SK-N-SH (cell line): ENCODE measurements at places on chromosomes 2 and 18. TPM values are rescaled to one million over a fixed set of nuclear protein-coding genes. Genes with fewer than 3 reads are reported as not detected.

- no peak overlapping the region for H3K4me3 ChIP-seq
- H3K27ac ChIP-seq, result no peak overlapping the region
- no peaks in the 10 kb centered on the region for H3K27me3 ChIP-seq
Measured at GRCh38 chr18:80192653-80193385, 54.5 kb downstream of the PARD6G start.

DNA sequence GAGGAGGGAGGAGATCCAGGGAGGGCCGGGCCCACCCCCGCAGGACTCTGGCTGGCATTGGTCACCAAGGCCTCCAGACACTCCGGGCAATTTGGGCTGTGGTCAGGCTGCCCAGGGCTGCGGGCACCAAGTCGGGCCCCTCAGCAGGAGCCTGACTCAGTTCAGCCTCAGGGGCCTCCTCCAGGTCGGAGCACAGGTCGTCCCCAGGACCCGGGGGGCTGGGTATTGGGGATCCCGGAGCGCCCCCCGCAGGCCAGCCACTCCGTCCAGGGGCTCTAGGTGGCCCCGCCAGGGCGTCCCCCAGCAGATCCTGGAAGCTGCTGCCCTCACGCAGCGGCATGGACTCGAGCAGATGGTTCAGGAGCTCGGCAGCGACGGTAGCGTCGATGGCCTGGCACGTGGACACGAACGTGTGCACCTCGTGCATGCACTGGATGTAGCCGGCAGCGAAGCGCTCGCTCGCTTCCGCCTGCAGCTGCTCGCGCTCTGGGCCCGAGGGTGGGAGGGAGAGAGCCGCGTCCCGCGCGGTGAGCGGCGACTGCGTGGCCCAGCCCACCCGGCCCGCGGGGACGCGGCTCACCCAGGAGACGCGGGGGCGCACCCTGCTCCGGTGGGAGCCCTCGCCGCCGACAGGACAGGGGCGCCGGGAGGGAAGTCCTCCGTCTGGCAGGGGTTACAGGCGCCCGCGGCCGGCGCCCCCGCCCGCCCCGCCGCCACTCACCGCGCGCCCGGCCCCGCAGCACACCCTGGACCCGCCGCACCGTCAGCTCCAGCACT is 884 bp downstream of the HES6 start:
- DNase-seq, result peak; percentile 72
- no peaks in the 10 kb centered on the region; the same call in 1 of the 2 replicates for H3K27me3 ChIP-seq
- peak overlapping the region; percentile 74 for H3K4me3 ChIP-seq
- H3K4me1 ChIP-seq, result no peaks in the 10 kb centered on the region

- H3K4me1 ChIP-seq, result no peaks in the 10 kb centered on the region
- H3K4me3 ChIP-seq, result no peak overlapping the region
- DNase-seq, result no peak
- H3K36me3 ChIP-seq, result no peaks in the 10 kb centered on the region
- H3K27ac ChIP-seq, result no peak overlapping the region
Measured at GRCh38 chr18:53735526-53735925, 488.9 kb downstream of the MBD2 start.

ALK gene
- 0.30 and 0.55 TPM in 2 replicates for polyA plus RNA-seq

ADRA2B gene
- not detected in 2 replicates for polyA plus RNA-seq

GRCh38 chr2:157158111-157158510 is 99.4 kb upstream of the GALNT5 start:
- no peak overlapping the region for H3K4me3 ChIP-seq
- no peak overlapping the region for H3K27ac ChIP-seq
- no peaks in the 10 kb centered on the region for H3K27me3 ChIP-seq
- H3K4me1 ChIP-seq, result no peaks in the 10 kb centered on the region

IMP4 gene
- polyA plus RNA-seq, result 247 and 252 TPM in 2 replicates

- no peak for DNase-seq
- H3K27me3 ChIP-seq, result no peaks in the 10 kb centered on the region
- no peak overlapping the region for H3K4me3 ChIP-seq
- H3K27ac ChIP-seq, result no peak overlapping the region
- H3K4me1 ChIP-seq, result no peaks in the 10 kb centered on the region
Measured at GRCh38 chr2:241412144-241412543, 56.1 kb downstream of the FARP2 start.

GRCh38 chr18:14074187-14074586 is 58.0 kb downstream of the ZNF519 start:
- H3K27me3 ChIP-seq, result no peaks in the 10 kb centered on the region
- no peak overlapping the region for H3K27ac ChIP-seq
- H3K4me1 ChIP-seq, result no peaks in the 10 kb centered on the region
- H3K36me3 ChIP-seq, result no peaks in the 10 kb centered on the region

GRCh38 chr2:236688157-236688556 is 118.5 kb downstream of the ACKR3 start:
- H3K4me3 ChIP-seq, result no peak overlapping the region
- DNase-seq, result no peak
- no peak overlapping the region for H3K27ac ChIP-seq
- no peaks in the 10 kb centered on the region for H3K4me1 ChIP-seq
- H3K27me3 ChIP-seq, result no peaks in the 10 kb centered on the region; the same call in 1 of the 2 replicates

DNA sequence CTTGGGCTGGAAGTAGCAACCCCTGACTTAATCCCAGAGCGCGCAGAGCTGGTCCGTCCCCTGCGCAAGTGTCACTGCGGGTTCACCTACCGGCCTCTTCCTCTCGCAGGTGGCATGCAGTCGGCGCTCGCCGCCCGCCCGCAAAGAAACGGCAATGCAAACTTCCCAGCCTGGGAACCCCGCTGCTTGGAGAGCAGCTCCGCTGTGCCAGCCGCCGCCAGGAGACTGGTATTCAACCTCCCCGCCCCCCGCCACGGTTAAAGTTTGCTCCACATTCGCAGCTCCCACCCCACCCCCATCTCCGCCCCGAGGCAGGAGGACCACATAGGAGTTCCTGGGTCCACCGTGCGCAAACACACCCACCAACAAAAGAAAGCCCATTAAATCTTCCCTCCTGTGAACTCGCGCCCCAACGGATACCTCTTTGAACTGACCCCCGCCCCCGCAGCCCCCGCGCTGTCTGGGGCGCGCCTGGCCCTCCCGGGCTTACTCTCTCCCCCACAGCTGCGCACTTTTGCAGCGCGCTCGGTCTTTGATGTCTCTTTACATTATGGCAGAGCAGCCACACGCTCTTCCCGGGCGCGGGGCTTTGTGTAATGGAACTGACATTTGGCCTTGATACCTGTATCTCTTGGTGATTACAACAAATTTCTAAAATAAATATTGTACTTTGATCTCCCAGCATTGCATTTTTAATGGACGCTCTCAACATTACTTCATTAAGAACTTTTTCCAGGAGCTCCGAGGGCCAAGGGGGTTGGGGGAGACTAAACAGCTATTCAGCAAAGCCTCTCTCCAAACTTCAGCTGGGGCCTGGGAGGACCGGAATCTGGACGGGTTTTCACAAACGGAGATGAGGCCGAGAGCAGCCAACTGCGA is 3.1 kb upstream of the SP5 start:
- H3K27me3 ChIP-seq, result peaks cover 80% of the 10 kb centered on the region
- H3K4me1 ChIP-seq, result peaks cover 7% of the 10 kb centered on the region; the same call in 1 of the 2 replicates
- H3K27ac ChIP-seq, result no peak overlapping the region
- no peaks in the 10 kb centered on the region for H3K36me3 ChIP-seq
- H3K4me3 ChIP-seq, result no peak overlapping the region

NDUFS1 gene
- 54.8 and 90.7 TPM in 2 replicates for polyA plus RNA-seq

DNA sequence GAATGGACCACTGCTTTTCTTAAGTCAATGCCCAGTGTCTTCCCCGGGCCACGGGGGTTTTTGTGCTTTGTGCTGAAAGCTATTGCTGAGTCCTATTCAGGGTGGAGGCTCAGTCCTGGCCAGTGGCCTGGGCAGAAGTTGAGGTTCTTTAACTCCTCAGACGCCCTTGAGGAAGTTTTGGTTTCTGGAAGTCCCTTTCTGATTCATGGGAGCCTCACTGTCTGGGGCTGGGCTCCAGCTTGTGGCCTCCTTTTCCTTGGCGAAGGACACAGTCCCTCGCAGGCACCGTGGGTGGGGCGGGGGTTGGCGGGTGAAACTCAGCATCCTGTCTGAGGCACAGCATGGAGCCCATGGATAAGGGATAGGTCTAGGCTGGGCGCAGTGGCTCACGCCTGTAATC is 465.2 kb upstream of the HS6ST1 start:
- H3K27ac ChIP-seq, result no peak overlapping the region
- no peaks in the 10 kb centered on the region for H3K27me3 ChIP-seq
- DNase-seq, result no peak
- H3K4me3 ChIP-seq, result no peak overlapping the region
- no peaks in the 10 kb centered on the region for H3K36me3 ChIP-seq

GAREM1 gene
- 2.8 and 3.3 TPM in 2 replicates for polyA plus RNA-seq

DNA sequence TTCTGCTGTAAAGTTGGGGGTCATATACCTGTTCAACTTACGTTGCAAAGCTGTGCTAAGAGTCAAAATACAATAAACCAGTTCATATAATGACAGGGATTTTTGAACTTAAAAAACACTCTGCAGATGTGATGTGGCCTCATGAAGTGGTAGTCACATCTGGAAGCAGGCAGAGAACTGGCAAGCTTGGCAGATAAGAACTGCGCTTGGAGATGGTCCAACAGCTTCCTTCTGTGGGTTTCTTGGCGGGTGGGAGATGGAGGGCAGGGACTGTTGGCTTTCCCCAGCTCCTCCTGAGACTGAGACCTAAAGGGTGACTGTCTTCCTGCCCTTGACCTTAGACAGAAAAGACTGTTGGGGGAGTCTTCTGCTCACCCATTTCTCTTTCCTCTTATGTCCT is 140.4 kb downstream of the CTIF start:
- H3K36me3 ChIP-seq, result peaks cover 13% of the 10 kb centered on the region
- no peak for DNase-seq
- H3K27ac ChIP-seq, result no peak overlapping the region
- H3K4me3 ChIP-seq, result no peak overlapping the region
- peaks cover 7% of the 10 kb centered on the region; the same call in 1 of the 2 replicates for H3K4me1 ChIP-seq
